ENCODE measurements at places on chromosomes 6 and 20.

GRCh38 chr20:21147593-21147992, 21.7 kb downstream of the KIZ start:
- no peak overlapping the region for H3K27ac ChIP-seq
- DNase-seq: no peak
- no peaks in the 10 kb centered on the region for H3K27me3 ChIP-seq
- no peaks in the 10 kb centered on the region for H3K36me3 ChIP-seq

DNA sequence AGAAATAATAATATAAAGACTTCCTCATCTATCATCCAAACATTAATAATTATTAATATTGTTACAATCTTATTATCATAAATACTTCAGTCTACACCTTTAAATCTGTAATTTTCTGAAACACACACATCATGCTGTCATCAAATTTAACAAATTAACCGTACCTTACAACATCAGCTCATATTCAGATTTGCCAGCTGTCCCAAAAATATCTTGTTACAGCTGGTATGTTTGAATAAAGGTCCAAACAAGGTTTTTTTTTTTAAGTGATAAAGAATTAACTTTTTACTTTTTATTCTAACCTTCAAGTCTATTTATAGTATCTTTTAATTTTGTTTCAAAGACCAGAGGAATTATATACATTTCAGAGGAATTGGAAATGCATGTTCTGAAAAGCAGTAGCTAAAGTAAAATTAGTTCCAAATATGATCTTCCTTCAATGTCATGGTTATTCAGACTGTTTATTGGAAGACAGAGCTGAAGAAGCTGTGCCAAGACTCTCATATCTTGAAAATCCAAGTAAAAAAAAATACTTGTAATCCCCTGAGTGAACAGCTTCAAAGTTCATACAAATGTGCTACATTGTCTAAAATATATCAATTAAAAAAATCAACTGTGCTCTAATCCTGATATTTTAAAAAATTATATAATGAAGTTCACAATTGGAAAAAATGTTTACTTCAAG, 161.7 kb upstream of the BMP5 start:
- no peak for DNase-seq
- H3K27ac ChIP-seq: no peak overlapping the region
- H3K27me3 ChIP-seq: no peaks in the 10 kb centered on the region
- H3K4me3 ChIP-seq: no peak overlapping the region
- H3K4me1 ChIP-seq: no peaks in the 10 kb centered on the region

DNA sequence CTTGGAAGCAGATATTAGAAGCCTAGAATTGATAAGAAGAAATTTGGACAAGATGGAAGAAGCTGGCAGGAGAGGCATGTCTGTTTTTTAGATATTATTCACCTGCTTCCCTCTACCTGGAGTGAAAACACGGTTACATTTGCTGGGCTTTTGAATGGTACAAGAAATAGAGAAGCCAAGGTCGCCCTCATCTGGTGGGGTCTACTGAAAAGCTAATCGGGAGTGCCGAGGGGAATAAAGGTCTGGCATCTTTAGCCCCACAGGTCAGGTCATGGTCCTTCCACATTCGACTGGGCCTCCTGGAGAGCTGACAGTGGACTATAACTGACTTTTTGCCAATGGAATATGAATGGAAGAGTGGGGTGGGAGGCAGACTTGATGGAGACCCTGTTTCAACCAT, 4.6 kb upstream of the C2 start:
- no peak overlapping the region for H3K27ac ChIP-seq
- no peak for DNase-seq
- H3K4me1 ChIP-seq: no peaks in the 10 kb centered on the region

DNA sequence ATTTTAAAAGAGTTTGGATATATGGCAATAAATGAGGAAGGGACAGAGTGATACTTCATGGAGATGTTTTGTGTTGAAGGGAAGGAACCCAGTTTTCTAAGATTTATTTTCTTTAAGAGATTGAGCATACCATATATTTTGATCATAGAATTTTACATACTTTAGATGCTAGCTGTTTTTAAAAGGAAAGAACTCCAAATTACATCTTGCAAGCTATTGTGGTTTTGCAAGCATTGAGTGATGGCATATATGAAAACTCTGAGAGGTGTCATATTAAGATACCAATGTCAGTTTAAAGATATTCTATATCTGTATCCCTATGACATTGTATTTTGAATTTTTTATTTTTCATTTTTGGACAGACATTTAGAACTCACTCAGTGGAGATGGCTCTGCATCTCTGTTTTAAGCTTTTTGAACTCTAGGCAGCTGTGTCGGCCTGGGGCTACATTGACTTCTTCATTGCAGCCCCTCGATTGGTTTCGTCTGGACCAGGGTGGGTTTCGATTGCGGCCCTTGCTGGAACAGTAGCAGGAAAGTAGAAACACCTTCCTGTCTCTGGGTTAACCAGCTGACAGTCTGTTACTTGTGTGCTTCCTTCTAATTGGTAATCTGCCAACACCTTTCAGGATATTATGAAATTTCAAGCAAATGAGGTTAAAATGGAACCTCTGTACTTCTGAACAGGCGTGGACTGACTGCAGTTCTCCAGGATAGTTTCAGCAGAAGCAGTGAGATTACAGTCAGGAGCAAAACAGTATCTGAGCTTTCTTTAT, 14.0 kb downstream of the IGF2R start:
- H3K36me3 ChIP-seq: no peaks in the 10 kb centered on the region
- no peak overlapping the region for H3K27ac ChIP-seq
- no peak for DNase-seq
- peaks cover 45% of the 10 kb centered on the region for H3K4me1 ChIP-seq
- peaks cover 4% of the 10 kb centered on the region for H3K27me3 ChIP-seq
- no peak overlapping the region for H3K4me3 ChIP-seq

DNA sequence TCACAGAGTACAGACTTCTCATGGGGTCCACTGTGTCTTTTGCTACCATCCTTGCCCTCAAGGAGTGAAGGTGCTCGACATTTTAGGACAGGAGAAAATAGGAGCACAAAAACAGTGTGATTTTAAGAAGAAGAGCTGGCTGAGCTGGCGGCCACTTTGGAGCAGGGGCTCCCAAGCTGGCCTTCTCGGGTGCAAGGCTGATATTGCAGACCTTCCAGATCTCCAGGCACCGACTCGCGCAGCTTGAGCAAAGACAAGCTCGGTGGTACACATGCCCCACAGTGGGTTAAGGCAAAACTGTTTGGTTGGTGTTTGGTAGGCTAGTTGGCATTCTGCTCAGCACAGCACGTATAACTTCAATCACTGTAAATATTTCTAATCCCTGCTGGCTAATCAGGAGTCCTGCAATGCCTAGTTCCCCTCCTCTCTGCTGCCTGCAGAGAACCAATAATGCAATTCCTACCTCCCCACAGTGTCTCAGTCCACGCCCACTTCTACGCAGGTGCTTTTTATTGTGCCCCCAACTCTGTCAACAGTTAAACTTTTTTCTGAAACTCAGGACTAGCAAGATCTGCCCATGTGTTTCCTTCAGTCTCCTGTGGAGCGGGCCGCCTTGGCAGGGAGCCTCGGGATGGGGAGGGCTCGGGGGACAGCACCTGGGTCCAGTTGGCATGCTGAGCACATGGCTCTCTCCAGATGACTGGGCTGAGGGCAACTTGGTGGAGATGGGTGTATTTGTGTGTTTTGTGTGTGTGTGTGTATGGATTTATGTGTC, 12.7 kb upstream of the SMOC2 start:
- no peak overlapping the region for H3K4me3 ChIP-seq
- DNase-seq: no peak
- H3K27ac ChIP-seq: no peak overlapping the region
- no peaks in the 10 kb centered on the region for H3K36me3 ChIP-seq
- no peaks in the 10 kb centered on the region for H3K27me3 ChIP-seq

DNA sequence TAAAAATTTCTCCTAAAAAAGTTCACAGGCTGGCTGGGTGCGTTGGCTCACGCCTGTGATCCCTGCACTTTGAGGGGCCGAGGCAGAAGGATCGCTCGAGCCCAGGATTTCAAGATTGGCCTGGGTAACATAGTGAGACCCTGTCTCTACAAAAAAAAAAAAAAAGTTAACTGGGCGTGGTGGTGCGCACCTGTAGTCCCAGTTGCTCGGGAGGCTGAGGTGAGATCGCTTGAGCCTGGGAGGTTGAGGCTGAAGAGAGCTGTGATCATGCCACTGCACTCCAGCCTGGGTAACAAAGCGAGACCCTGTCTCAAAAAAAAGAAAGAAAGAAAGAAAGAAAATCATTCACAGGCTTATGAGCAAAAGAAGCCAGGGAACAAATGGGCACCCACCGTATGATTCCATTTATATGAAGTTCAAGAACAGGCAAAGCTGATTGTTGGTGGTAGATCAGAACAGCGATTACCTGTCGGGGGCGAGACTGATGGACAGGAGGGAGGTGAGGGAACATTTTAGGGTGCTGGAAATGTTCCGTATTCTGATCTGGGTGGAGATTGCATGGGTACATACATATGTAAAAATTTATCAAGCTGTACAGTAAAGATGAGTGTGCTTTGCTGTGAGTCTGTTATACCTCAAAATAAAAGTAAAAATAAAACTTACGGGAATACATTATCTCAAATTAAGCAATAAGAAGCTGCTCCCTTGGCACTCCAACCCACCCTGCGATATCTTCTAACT, 77.1 kb downstream of the FGD2 start:
- H3K27me3 ChIP-seq: peaks cover 2% of the 10 kb centered on the region
- DNase-seq: no peak
- no peak overlapping the region for H3K4me3 ChIP-seq
- H3K4me1 ChIP-seq: no peaks in the 10 kb centered on the region
- H3K36me3 ChIP-seq: no peaks in the 10 kb centered on the region

GRCh38 chr6:69276204-69276603, 520.6 kb downstream of the LMBRD1 start:
- no peak overlapping the region for H3K4me3 ChIP-seq
- no peak for DNase-seq
- no peaks in the 10 kb centered on the region for H3K36me3 ChIP-seq
- peaks cover 7% of the 10 kb centered on the region for H3K4me1 ChIP-seq
- H3K27ac ChIP-seq: no peak overlapping the region
- H3K27me3 ChIP-seq: peaks cover 3% of the 10 kb centered on the region

GRCh38 chr20:32436968-32437367, 78.8 kb downstream of the ASXL1 start:
- H3K27me3 ChIP-seq: peaks cover 3% of the 10 kb centered on the region
- H3K36me3 ChIP-seq: peaks cover 26% of the 10 kb centered on the region
- no peak overlapping the region for H3K4me3 ChIP-seq
- peaks cover 17% of the 10 kb centered on the region for H3K4me1 ChIP-seq
- no peak overlapping the region for H3K27ac ChIP-seq

- no peak overlapping the region for H3K27ac ChIP-seq
- H3K4me1 ChIP-seq: no peaks in the 10 kb centered on the region
- H3K36me3 ChIP-seq: peaks cover 7% of the 10 kb centered on the region
- peaks cover 2% of the 10 kb centered on the region for H3K27me3 ChIP-seq
- no peak for DNase-seq
- H3K4me3 ChIP-seq: no peak overlapping the region
Measured at GRCh38 chr6:83976871-83977270, 56.7 kb upstream of the MRAP2 start.

GRCh38 chr6:44076356-44077213, 50.7 kb downstream of the MRPL14 start:
- no peaks in the 10 kb centered on the region for H3K36me3 ChIP-seq
- H3K4me3 ChIP-seq: no peak overlapping the region
- H3K4me1 ChIP-seq: peaks cover 3% of the 10 kb centered on the region
- peak; percentile 61 for DNase-seq
- H3K27ac ChIP-seq: no peak overlapping the region

DNA sequence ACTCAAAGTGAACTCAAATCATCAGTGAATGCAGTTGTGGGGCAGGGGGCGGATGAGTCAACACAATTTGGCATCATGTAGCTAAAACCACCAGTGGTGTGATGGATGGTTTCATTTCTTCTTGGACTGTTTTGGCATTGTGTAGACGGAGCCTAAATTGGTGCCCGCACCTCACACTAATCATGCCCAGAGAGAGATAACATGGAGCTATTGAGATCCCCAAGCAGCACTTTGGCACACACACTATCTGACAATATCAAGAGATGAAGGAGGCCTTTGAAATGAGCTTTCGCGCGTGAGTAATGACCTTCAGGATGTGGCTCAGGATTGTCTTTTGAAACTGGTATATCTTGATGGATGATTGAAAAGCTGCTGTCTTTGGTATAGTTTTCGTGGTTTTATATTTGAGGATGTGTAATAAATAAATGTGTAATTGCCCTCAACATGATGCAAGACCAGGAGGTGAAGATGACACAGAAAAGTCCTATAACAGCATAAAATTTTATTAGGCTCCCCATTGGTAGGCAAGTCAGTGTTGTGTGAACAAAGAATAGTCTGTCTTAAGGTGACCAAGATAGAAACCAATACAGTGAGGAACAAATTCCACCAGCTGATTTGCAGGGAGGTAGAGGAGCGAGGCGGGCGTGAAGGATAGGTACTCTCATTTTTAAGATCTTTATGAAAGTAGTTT, 174.2 kb downstream of the TSHZ2 start:
- DNase-seq: no peak
- no peak overlapping the region for H3K27ac ChIP-seq

DNA sequence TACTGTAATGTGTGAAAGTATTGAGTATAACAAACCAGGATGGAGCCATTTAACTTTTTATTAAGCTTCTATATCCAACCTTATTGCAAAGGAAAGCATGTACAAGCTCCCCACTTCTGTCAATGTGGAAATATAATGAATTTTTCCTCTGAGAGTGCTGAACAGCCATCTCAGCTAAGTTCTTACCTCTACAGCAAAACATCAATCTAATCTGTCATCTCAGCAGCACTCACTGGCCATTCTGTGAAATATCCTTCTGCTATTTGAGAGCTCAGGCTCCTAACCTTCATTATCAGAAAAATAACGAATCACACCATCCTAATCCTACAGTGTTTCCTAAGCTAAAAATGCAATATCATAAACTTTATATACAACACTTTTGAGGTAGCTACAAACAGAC, 194.0 kb upstream of the RNF217 start:
- peaks cover 21% of the 10 kb centered on the region for H3K4me1 ChIP-seq
- DNase-seq: no peak
- H3K27me3 ChIP-seq: no peaks in the 10 kb centered on the region
- H3K36me3 ChIP-seq: no peaks in the 10 kb centered on the region

- H3K27me3 ChIP-seq: peaks cover 26% of the 10 kb centered on the region
- peaks cover 30% of the 10 kb centered on the region for H3K36me3 ChIP-seq
- H3K4me3 ChIP-seq: no peak overlapping the region
Measured at GRCh38 chr6:169803816-169804340, 52.5 kb downstream of the ERMARD start.

DNA sequence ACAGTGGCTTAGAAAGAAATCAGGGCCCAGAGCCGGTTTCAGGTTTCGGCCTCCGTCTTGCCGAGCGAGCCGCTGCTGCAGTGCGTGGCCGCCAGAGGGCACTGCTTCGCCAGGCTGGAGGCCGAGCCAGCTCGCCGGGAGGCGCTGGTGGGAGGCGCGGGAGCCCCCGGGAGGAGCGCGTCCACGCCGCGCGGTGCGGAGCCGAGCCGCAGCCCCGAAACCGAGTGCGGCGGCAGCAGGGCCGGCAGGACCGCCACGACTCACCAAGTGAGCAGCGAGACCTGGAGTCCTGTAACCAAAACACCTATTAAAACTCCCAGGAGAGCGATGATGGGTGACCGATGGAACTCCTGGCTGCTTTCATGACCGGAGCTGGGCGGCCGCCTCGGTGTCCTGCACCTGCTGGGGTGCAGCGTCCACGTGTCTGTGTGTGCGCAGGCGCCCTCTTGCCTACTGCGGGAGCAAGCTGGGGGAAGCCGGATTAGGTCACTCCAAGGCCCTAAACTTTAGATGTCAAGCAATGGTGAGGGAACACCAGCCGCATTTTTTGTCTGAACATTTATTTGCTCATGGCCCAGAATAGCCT, 186.9 kb upstream of the UST start:
- H3K27ac ChIP-seq: no peak overlapping the region
- H3K4me1 ChIP-seq: no peaks in the 10 kb centered on the region
- H3K4me3 ChIP-seq: peak overlapping the region; percentile 25
- H3K27me3 ChIP-seq: peaks cover 2% of the 10 kb centered on the region
- H3K36me3 ChIP-seq: peaks cover 8% of the 10 kb centered on the region
- DNase-seq: peak; percentile 89
